ENCODE measurements at places on chromosomes 6 and 20.

DNA sequence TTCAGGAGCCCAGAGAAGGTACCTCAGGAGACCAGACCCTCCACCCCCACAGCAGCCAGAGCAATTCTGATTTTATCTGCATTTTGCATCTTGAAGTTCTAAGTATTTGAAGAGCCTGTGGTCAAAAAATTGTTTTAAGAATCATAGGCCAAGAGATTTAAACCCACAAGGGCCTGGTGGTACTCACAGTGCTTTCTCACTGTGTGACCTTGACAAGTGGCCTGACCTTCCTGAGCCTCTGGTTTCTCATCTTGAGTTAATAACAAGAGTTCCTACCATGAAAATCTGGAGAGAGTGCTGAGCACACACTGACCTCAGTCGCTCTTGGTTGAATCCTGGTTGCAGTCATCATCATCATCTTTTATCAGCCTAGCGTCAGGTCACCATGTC is 45.4 kb upstream of the ID1 start:
- DNase-seq, result no peak

DNA sequence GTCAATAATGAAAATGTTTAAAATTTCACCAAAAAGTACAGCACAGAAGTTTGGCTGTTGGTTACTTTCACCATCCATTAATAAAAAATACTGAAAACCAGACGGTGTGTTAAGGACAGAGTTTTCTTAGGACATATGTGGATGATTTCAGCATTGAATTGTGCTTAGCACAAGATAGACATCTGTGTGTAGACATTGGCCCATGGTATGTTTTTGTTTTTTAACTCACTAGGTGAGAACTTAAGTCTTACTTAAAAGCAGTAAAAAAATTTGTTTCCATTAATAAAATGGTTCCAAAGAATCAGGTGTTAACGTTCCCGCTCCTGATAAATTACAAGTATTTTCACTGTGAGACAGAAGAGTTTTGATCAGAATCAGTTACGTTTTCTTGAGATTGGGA is 4.2 kb downstream of the TBPL1 start:
- DNase-seq, result no peak

DNA sequence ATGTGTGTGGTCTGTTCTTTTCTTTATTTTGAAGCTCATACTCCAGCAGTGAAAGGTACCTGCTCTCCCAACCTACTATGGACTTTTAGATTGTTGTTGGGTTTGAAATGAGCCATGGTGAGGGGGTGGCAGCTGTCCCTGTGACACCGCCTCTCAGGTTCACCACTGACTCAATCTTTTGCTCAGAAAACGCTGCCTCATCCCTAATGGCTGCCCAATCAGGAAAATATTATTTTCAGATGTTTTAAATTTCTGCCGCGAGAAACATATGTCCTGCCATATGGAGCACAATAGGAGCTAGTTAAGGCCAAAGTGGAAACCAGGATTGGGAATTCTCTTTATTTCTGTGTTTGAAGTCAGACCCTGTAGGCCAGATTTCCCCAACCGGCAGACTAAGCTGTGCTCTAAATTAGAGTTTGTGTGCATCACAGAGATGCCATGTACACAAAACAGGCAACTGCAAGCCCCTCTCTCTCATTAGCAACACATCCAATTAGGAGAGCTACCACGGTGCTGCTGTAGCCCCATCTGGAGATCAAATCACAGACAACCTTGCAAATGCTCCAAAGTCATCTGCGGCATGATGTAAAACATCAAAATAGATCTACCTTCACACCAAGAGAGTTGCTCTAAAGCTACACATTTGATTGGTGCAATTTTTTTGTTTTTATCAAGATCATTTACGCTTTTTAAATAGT is 144.1 kb upstream of the BACH2 start:
- DNase-seq, result no peak

DNA sequence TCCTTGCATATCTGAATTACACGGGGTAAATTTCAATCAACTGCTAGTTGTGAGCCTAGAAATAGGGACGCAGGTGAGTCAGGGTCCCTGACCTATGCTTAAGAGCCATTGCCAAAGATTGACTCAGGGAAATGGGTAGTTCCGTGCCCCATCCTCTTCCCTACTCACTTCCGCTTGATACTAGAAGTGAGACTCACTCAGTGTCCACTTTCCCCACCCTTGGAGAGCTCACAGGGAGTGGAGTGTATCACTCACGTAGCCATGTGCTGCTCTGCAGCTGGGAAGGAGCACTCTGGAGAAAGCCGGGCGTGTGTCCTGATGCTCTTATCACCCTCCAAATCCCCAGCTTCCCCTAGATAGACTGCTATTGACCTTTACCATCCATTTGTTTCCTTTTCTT is 543 bp upstream of the MUC22 start:
- no peak for DNase-seq

DNA sequence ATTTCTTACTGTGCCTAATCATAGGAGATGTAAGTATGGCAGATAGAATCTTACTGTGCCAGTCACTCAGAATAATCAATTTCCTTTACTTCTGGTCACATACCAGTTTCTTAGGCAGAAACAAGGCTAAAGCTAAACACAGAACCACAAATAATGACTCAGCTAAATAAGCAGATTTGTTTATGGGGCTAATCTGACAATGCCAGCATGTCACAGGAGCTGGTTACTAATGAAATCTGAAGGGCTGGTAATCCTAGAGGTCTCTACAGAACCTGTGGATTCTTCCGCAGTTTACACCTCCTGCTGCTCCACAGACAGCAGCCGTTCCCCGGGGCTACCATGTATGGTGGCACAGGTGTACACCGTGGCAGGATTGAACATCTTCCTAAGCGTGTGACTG is 80.8 kb downstream of the LYRM4 start:
- no peak for DNase-seq

- DNase-seq, result no peak
Measured at GRCh38 chr20:49814057-49814694, 1.5 kb downstream of the SLC9A8 start.

DNA sequence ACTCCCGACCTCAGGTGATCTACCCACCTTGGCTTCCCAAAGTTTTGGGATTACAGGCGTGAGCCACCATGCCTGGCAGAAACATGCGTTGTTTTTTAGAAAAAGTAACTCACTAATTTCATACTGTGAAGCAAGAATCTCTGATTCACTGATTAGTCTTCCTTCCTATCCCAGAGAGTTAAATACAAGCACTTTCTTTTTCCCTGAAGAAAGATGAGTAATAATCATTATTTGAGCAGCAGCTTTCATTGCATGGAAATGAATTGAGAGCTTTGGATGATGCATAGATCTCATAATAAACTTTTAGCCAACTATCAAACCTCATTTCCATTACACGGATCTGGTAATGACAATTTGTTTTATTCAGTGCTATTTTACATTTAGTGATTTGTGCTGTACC is 892.5 kb upstream of the EYS start:
- DNase-seq, result no peak

DNA sequence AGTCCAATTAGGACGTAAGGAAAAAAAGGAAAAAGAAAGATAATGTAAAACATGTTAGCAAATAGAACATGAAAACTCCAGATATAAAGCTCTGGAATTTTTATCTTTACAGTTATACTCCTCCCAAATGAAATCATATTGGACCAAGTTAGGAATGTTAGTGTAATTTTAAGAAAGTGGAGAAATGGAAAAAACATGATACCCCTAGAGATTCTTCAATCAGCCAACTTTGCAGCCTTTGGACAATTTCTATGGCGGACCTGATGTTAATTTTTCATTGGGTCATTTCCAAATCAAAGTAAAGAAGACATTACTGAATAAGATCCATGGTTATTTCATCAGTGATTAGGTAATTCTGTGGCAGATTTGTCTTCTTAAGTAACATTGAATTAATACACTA is 748.7 kb downstream of the RFPL4B start:
- DNase-seq, result no peak

GRCh38 chr6:103750603-103751002 is 1109.1 kb downstream of the HACE1 start:
- DNase-seq, result no peak

GRCh38 chr20:9348747-9349146 is 165.6 kb upstream of the LAMP5 start:
- no peak for DNase-seq

DNA sequence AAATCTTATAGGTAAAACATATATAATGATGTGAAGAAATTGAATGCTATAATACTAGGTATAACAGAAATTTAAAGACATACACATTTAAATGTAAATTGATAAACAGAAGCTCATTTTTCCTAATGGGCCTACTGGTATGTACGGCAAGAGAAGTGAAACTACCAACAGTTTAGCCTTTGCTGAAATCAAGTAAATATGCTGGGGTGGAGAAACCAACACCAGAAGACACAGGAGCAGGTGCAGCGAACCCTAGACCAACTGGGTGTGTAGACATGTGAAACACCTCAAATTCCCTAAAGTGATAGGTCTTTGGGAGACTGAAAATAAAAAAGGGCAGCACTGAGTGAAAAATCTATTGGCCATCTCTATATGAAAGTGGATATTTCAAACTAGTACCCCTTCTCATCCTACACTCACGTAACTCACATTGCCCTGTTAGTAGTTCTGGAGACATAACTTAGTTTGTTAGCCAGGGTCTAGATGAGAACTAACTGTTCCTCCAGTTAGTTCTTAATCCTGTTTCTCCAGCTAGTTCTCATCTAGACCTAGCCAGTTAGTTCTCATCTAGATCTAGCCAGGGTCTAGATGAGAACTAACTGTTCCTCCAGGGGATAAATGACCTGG is 53.1 kb downstream of the SLC35D3 start:
- no peak for DNase-seq

DNA sequence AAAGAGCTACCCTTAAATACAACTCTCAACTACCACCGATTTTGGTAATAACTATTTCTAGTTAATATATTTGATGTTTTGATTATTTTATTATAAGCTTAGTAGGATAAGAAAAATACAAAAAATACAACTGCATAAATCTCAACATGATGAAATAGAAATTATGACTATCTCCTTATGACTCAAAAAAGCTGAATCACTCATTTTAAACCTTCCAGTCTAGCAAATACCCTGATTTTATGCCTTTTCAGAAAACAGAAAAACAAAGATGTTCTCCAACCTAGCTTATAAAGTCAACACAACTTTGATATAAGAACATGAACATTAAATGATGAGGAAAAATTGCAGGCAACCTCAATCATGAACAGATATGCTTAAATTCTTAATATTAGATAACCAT is 40.2 kb upstream of the DSE start:
- no peak for DNase-seq

Data from stimulated activated CD8-positive, alpha-beta memory T cell treated with anti-CD3 and anti-CD28 coated beads, Interleukin-4, amount 100 ng/mL, for 1 hour (primary cell).